ENCODE measurements at places on chromosomes 1 and 21.

GRCh38 chr1:175580841-175581240, 162.6 kb downstream of the TNR start:
- DNase-seq: no peak

DNA sequence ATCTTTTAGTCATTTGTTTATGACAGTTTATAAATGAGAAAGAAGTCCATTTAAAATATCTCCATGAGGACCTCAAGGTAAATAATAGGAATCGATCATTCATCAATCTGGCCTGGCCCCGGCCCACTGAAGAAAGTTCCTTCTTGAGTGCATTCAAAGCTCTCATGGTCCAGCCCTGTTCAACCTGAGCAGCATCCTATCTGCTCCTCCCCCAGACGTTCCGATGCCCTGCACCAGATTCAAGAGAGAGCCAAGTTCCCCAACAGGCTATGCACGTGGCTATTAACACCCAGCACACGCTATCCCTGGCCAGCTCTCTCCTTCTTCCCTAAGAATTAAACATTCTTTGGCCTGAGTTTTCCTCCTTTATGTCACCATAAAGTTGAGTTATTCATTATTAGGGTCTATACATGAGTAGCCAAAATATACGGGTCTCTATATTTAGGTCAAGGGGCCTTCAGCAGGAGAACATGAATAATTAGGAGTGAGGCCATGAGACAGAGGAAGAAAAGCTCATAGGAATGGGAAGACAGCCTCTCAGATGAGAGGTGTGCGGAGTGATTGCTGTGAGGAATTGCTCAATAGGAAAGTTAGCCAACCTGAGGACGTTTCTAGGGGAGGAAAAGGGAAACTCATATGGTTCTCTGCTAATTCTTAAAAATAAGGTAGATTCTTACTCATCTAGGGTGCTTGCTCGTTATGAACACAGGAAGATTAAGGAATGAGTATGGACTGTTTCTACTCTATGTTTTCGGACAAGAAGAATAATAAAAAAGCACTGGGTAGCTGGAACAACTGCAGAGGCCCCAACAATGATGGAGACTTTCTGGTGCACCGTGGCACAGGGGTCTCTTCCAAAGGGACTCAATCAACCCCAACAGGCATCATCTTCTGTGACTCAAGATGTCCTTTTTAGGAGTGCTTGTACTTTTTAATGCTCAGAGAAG, 23.6 kb downstream of the RUNX1 start:
- DNase-seq: no peak

DNA sequence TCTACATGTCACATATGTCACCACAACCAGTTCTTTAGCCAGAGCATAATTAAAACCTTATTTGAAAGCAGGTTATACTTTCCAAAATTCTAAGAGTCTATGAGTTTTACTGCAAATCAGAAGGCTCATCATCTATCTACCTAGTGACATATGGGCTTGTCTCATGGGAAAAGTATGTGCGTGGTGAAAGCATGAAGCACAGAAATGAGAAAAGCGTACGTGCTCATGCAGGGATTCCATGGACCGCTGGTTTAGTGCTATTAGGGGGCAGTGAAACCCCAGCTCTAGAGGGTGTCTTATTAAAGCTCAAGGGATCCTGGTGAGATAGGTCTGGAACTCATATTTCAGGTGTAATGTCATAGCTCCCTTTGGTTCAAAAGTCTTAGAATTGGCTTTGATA, 50.2 kb downstream of the FAM163A start:
- DNase-seq: no peak

GRCh38 chr1:204268101-204268500, 54.3 kb upstream of the GOLT1A start:
- no peak for DNase-seq

- no peak for DNase-seq
Measured at GRCh38 chr21:42429856-42430255, 26.2 kb downstream of the UBASH3A start.

DNA sequence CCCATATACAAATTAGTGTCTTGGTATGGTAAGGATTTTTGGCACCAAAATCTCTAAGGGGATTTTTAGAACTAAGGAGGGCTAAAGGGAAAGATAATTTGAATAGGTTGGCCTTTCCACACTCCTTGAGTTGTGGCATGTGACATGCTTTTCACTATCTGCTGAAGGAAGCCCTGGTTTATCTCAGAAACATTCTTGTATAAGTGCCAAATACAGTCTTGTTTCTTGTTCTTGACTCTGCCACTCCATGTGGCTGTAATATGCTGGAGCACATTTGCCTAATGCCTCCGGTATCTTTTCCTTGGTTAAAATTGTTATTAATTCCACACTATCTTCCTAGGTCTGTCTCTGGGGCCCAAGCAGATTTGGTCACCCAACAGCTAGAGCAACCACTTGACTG, 457.0 kb downstream of the USP25 start:
- no peak for DNase-seq

DNA sequence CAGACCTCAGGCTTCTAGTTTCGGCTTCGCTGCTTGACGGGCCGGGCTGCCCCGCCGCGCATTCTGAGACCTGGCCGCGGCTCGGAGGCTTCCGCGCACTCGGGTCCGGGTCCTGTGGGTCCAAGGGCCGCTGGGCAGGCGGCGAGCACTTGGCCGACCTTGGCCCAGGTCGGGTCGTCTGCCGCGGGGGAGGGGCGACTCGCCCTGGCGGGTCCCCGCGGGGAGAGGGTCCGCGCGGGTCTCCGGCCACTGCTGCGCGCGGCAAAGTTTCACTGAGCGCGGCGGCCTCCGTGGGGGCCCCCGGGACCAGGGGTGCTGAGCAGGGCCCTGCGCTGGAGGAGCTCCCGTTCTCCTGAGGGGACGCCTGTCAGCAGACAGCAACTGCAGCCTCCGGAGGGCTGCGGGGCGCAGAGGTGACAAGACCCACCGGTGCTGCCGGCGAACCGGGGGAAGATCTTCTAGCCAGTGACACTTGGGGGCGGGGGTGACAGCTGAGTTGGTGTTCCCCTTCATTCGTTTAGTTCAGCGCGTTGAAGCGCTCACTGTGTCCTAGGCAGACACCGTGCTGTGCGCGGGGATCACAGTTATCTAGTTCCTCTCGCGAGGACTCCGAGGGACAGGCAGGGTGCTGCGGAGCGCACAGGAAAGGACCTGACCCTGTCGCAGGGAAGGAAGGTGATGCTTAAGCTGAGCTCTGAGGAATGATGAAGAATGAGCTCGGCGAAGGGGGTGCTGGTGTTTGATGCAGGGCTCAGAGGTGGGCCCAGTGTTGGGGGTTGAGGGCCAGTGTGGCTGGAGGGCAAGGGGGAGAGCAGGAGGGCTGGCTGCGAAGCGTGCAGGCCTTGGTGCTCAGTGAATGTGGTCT, 725 bp downstream of the MTFR1L start:
- no peak for DNase-seq

DNA sequence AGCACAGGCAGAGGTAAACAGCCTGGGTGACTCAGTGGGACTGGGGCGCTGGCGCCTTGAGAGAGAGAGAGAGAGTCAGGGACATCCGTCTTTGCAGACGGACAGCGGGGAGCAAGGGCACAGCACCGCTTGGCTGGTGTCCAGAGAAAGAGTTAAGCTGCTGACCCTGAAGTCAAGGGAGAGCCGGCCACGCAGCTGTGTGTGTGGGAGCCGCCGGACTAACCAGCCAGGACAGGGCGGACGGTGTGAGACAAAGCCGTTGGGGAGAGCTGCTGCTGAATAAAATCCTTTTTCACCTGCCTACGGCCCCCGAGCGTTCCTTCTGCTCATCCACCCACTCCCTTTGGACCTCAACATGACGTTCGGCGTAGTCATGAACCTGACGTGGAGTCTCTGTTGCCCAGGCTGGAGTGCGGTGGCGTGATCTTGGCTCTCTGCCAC, 14.5 kb downstream of the CFAP74 start:
- no peak for DNase-seq

DNA sequence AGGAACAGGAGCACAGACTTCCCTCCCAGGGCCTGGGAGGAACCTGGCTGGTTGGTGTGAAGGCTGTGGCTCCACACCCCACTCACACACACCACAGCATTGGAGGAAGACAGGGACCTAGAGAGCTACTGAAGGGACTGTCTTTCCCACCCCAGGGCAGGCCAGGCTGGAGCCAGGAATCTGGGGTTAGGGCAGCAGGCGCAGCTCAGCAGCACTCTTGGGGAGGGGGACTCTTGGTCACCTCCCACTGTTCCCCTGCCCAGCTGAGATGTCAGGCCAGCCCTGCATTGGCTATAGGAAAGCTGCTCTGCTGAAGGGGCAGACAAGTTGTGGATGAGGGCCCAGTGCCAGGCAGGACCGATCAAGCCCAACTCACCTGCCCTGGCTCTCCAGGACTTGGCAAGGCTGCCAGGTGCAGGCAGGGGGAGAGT, 1.6 kb upstream of the PLEKHA6 start:
- no peak for DNase-seq

DNA sequence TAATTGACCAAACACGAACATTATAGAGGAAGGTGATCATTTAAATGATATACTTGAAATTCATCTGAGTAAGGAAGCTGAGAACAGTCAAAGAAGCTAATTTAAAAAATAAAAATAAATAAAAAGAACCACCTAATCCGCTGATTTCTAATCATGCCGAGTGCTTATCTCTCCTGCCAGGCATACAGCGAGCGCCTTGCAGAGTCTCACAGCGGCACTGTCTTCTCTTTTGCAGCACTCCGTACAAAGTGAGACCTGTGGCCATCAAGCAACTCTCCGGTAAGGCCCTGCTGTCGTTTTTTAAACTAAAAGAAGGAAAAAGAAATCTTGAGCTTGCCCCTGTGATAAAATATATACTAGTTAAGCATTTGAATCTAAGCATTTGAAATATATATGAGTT, 45.3 kb downstream of the PDE9A start:
- DNase-seq: no peak

- no peak for DNase-seq
Measured at GRCh38 chr1:185363205-185363604, 46.2 kb upstream of the IVNS1ABP start.

DNA sequence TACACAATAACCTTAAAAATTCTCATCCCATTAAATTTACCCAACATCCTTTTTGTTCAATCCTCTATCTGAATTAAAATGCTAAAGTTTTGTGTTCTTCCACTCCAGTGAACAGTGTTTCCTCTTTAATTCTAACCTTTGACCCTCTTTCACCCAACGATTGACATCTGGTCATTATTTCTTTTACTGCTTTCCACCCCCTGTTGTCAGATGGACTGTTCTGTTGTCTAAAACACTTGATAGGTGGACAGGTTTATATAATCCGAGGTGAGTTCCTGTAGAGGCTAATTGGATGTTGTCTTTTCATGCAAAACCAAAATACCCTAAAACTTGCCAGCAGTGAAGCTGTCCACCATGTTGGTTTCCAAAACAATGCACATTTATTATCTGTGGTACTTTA, 73.4 kb upstream of the SERTAD4 start:
- DNase-seq: no peak

GRCh38 chr21:38494251-38494642, 4.0 kb downstream of the ERG start:
- DNase-seq: no peak

DNA sequence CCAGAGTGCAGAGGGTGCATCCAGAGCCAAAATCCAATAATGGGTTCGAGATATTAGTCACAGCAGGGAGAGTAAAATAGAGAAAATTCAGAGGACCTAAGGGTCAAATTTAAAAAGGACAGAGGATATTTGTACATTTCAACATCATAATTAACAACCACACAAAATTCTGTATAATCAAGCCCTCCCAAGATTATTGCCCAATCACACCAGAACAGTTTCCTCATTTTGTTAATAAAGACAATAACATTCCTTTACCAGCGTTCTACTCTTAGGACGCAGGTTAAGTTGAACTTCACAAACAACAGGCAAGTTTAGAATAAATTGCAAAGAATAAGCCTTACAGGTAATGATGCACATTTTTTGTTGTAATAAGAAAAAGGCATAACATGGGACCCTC, 462.8 kb downstream of the PTPRC start:
- no peak for DNase-seq

DNA sequence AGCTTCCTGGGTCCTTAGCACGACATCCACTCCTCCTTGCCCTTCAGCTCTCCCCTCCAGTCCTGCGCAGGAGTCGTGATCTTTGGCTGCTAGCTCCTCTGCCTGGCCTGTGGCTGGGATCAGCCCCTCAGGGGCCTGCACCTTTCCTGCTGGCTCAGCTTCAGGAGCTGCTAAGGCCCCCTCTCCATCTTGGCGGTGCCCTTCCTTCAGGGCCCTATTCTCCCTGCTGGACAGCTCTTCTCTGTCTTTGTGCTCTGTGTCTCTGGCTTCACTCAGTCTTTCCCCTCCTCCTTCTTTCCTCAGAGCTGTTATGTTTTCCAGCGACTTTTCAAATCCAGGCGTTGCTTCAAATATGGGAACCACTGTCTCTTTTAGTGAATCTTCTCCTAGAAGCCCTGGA, 59.5 kb upstream of the LRRC53 start:
- no peak for DNase-seq

DNA sequence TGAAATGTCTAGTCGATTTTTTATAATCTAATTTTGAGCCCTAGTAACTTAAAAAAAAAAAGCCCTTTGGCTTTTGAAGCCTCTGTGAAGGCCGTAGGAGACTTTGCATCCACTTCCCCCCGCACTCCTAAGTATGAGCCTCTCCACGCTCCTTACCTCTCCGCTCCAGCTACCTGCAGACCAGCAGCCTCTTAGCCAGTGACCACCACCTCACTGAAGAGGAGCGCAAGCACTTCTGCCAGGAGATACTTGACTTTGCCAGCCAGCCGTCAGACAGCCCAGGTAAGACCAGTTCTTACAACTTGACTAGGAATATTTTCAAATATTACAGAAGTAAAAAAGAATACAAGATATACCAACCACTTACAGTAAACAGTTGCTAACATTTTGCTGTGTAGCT, 27.4 kb upstream of the PWP2 start:
- no peak for DNase-seq

GRCh38 chr1:204615881-204616280, 69.7 kb downstream of the LRRN2 start:
- DNase-seq: no peak

DNA sequence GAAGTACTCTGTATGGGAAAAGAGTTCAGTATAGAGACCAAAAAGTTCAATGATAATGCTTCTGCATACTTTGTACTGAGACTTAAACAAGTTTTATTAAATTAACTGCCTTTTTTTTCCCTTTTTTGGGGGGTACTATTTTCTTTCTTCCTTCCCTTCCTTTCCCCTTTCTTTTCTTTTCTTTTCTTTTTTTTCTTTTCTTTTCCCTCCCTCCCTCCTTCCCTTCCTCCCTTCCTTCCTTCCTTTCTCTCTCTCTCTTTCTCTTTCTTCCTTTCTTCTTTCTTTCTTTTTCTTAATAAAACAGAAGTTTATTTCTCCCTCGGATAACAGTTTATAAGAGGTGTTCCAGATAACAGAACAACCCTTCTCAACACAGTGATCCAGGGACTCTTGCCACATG, 77.5 kb downstream of the LHX8 start:
- DNase-seq: no peak

- no peak for DNase-seq
Measured at GRCh38 chr21:42430521-42430920, 26.8 kb downstream of the UBASH3A start.

DNA sequence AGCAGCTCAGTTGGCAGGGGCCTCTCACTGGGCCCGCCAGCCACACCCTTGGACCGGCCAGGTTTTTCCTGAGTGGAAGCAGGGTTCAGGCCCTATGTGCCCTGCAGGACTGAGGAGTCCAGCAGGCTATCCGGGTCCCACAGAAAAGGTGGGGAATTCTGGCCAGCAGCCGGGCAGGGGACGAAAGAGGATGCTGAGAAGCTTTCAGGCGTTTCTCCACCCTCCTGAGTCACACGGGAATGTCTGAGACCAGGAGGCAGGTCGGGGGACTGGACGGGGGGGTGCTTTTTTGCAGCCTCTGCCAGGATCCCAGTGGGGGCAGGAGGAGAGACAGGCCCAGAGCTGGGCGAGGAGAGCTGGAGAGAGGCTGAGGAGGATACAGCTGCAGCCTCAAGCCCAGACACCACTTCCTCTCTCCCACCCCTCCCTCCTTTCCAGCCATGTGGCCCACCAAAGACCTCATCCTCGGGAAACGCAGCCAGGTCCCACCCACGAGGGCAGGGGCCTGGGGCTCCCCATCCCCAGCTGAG, 105.4 kb downstream of the SPSB1 start:
- no peak for DNase-seq
